ENCODE measurements at places on chromosomes 12 and 14.

DNA sequence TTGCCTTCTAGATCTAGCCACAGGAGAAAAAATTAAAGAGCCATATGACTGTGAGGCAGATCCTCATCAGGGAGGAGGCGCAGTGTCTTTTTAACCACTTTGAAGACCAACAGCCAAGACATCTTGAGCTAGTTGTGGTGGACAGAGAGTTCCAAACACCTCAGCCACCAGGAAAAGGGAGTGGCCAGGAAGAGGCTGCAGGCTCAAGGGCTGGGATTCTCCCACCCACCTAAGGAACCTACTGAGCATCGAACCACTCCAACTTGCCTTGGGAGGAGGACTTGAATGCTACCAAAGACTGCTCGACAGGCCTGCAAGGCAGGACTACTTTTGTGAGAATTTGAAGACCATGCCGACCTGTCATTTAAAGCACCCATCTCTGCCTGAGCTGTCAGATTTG is 14.5 kb upstream of the MDM2 start:
- no peak for DNase-seq

GRCh38 chr12:81000831-81001230 is 63.1 kb upstream of the LIN7A start:
- DNase-seq, result no peak

- no peak for DNase-seq
These were observed 56.9 kb downstream of the SCFD1 start for GRCh38 chr14:30678926-30679431.

- peak; percentile 60 for DNase-seq
These were observed 478.4 kb downstream of the RAD51B start for GRCh38 chr14:68297876-68298468.

- DNase-seq, result no peak
These were observed 228.6 kb downstream of the ZFP36L1 start for GRCh38 chr14:68564191-68564825.

DNA sequence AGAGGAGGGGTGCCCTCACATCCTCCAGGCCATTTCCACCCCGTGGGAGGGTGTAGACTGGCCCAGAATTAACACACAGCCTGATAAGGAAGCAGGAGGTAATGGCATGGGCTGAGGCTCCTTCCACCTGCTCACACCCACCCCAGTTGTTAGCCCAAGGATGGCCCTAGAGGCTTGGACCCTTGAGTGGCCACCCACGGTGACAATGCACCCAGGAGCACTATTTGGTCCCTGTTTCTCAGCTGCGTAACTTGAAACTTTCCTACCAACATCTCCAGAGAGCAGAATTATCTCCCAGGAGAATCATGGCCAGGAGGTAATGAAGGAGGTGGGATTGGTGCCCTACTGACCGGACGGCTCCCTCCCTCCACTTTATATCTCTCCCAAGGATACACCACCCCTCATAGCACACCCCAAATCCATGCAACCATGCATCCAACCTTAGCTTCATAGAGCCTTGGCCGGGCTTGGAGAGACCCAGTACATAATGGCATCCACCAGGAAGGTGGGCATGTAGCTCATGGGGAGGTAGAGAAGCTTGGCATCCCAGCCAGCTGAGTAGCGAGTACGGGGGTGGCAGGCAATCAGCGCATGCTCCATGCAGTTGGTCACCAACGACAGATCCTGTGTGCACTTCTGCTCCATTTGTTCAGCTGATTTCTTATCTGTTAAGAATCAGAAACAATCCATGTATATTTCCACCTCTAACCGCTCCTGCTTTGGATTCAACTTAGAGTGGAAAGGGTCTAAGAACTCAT is 5.6 kb downstream of the RDH16 start:
- DNase-seq, result no peak

- no peak for DNase-seq
These were observed 36.7 kb downstream of the TMEM116 start for GRCh38 chr12:111976291-111976690.

GRCh38 chr12:124233041-124233796 is 61.7 kb upstream of the RFLNA start:
- no peak for DNase-seq

GRCh38 chr14:35336494-35337268 is 44.5 kb downstream of the PSMA6 start:
- DNase-seq, result no peak

DNA sequence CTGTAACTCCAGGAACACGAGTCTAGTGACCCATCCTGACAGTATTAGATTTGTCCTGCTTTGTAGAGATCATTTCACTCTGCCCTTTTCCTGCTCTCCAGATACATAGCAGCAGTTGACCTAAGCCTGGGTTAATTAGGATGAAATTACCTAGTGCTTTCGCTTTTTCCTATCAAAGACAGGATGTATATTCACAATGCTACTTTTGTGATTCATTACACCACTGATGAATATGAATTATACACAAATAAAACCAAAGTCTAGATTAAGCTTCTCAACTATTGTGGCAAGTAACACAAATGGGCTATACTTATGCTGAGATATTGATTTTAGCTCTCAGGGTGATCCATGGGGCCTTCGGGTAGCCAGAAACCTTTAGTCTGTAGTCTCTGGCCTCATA is 17.9 kb downstream of the CERS5 start:
- no peak for DNase-seq

DNA sequence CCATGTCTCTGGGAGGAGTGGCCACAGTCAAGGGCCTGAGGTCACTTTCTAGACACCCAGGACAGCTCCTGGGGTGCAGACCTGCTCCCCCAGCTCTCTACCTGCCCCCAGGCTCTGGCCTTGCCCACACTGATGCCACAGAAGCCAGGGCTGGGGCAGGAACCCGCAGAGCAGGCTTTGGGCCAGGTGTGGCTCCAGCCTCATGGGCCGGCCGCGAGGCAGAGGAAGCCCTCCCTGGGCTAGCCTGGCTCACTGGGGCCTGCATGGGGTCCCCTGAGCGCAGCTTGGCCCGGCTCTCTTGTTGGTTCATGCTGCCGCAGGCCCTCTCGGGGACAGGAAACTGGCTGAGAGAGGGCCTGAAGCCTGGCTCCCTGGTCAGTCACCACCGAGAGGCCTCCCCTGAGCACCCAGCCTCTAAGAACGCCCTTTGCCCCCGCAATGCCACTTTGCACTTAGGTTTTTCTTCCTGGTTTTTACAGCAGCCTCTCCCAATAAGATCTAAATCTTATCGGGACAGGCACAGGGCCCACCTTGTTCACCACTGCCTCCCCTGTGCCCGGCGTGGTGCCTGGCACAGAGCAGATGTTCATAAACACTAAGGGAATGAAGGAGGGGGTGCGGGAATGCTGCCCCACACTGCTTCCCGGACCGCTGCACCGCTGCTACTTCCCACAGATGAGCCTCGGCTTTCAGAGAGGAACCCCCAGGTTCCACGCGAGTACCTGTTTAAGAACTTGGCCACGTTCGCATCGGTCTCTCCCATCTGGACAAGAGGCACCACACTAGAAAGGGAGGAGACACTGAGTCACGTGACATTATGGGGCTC is 14.7 kb downstream of the MMAB start:
- no peak for DNase-seq

DNA sequence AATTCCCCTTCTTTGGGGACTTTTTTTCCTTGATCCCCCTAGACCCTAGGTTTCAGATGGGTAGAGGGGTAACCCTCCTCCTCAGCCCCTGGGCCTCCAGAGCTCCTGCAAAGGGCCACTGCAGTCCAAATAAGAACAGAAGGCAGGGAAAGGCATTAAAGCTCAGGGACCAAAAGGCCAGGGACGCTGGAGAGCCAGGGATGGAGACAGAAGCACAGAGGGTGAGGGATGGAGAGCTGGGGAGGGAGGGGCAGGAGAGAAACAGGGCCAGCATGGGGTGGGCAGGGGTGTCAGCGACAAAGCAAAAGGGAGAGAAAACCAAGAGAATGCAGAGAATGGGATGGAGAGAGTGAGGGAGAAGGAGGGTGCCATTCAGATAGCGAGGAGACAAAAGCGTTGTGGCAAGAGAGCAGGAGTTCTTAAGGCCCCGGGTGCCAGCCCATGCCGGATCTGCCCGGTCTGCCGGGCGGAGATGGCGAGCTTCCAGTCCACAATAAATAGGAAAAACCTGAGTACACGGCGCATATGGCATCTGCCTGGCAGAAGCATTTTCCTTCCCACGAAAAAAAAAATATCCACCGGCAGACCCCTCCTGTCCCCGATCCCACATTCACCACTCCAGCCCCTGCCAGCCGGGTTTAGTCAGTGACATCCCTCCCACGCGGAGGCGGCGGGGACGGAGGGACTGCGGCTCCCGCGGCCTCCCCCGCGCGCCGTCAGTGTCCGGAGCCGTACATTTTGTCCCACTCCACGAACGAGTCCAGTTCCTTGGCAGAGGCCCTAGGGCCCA is 28.6 kb downstream of the FIGNL2 start:
- no peak for DNase-seq

GRCh38 chr12:104933128-104933527 is 25.0 kb downstream of the SLC41A2 start:
- no peak for DNase-seq

- peak; percentile 54 for DNase-seq
These were observed 7.5 kb downstream of the VTI1B start for GRCh38 chr14:67666750-67667449.

- no peak for DNase-seq
These were observed 71.7 kb downstream of the TGFB3 start for GRCh38 chr14:75910048-75910447.
